ENCODE measurements at places on chromosomes 16 and 17.

DNA sequence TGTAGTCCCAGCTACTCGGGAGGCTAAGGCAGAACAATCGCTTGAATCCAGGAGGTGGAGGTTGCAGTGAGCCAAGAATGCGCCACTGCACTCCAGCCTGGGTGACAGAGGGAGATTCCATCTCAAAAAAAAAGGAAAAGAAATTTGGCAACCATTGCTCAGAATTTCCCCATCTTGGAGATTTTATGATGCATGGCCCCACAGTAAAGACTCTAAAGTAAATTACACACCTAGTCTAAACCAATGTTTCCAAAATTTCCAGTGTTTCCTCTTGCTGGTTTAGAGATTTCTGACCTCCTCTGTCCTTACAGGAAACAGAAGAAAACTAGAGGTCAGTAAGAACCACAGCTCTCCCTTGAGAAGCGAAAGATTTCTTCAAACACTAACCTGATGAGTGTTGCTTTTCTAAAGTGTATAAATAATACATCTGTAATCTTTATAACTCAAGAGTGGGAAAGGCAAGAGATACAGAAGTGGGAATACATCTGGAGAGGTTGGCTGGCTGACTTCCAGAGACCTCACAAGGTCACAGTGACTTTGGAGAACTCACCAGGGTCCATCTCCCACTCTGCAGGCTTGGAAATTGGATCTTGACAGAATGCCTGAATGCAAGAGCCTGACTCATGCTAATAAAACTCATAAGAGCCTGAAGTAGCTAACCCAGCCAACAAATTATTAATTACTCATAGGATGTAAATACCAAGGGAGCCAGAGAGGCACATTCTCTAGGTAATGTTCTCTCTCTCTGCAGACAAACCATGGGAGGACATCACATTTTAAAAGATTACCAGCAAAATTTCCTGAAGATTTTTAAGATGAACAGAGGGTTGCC lies 8.8 kb downstream of the ADAT1 start:
- DNase-seq = no peak

DNA sequence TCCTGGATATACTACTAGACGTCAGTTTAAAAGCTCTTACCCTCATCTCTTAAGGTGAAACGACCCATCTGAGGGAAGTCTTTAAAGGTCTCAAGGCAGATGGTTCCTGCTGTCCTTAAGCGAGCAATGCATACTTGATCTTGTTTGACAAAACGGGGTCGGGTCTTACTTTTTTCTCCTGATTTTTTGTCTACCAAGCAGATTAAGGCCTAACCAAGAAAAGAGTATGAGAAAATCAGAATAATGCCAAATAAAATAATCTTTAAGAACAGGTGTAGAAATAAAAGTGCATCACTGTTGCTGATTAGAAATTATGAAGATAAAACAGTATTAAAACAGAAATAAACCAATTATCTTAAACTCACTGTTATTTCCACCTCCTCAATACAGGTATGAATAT lies 24.4 kb upstream of the RSL1D1 start:
- no peak for DNase-seq

- no peak for DNase-seq
These were observed 29.8 kb downstream of the CNGB1 start for GRCh38 chr16:57941016-57941664.

- no peak for DNase-seq
These were observed at the start of gene LPCAT2 for GRCh38 chr16:55508941-55509931. Gene LPCAT2, plus strand, starts transcription at chr16:55509072. Its CDS starts 110 bp downstream, at chr16:55509182.

GRCh38 chr17:80523956-80524712 lies 20.5 kb upstream of the RPTOR start:
- no peak for DNase-seq

- DNase-seq = no peak
These were observed 682.1 kb upstream of the SOX9 start for GRCh38 chr17:71438631-71439146.

GRCh38 chr16:80518436-80518835 lies 22.4 kb upstream of the DYNLRB2 start:
- DNase-seq = no peak

DNA sequence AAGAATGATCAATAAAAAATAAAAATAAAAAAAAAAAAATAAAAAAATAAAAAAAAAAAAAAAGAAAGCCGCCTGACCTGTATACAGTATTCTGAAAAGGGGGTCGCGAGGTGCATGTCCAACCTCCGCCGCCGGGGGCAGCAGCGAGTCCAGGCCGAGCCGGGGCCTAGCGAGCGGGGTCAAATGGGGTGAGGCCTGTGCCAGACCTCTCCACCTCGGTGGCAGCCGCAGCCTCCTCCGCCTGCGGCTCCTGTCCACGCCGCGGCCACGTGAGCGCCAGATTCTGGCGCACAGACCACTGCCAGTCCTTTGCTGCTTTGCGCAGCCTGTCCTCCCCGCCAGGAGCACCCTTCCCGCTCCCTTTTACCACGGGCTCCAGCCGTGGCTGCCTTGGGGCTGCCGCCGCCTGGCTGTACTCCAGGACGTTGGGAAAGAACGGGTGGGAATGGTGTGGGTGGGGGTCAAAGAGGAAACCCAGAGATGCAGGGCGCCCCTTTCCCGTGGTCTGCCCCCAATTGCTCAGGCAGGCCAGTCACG lies 2.4 kb upstream of the BCKDK start:
- DNase-seq = no peak

- DNase-seq = no peak
These were observed 8.5 kb upstream of the TNFRSF17 start for GRCh38 chr16:11956558-11956957.

DNA sequence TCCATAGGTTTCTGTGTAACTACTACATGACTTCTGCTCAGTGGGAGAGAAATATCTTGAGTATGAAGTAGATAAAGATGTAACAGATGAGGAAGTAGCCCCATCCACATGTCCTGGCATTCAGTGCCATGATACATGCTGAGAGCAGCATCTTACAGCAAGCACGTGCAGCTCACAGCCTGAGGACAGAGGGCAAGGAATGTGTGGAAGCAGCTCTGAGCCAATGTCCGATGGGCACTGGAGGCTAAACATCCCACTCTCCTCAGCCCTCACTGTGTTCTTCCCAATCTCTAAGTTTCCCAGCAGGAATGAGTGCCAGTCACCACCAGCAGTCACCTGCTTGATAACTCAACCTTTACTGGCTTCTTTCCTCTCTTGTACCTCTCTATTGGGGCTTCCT lies 40.4 kb downstream of the CFDP1 start:
- no peak for DNase-seq

- DNase-seq = no peak
These were observed 32.8 kb downstream of the RNF157 start for GRCh38 chr17:76207275-76208059.

- DNase-seq = no peak
These were observed 13.7 kb downstream of the HIC1 start for GRCh38 chr17:2068519-2069051.

- DNase-seq = no peak
These were observed 79.5 kb upstream of the DOC2B start for GRCh38 chr17:260944-261343.

Measured in cortex of kidney (tissue), 1 donor.